ENCODE measurements at places on chromosomes 16 and 17. TPM values are rescaled to one million over a fixed set of nuclear protein-coding genes. Genes with fewer than 3 reads are reported as not detected.

DNA sequence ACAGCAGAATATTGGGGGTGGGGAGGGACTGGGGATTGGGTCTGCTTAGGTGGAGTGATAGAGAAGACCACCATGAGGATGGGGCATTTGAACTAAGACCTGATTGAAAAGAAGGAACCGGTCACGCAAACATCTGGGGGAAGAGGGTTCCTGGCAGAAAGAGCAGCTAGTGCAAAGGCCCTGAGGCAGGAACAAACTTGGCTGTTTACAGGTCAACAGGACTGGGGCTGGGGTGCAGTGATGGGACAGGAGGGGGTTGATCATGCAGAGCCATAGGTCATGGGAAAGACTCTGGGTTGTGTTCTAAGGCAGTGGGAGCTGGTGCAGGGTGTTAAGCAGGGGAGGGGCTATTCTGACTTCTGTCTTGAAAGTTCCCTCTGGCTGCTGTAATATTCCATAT lies 1.9 kb downstream of the DRG2 start:
- DNase-seq: no peak

- peak; percentile 57 for DNase-seq
These were observed 26.0 kb upstream of the HNF1B start for GRCh38 chr17:37770631-37771518.

DNA sequence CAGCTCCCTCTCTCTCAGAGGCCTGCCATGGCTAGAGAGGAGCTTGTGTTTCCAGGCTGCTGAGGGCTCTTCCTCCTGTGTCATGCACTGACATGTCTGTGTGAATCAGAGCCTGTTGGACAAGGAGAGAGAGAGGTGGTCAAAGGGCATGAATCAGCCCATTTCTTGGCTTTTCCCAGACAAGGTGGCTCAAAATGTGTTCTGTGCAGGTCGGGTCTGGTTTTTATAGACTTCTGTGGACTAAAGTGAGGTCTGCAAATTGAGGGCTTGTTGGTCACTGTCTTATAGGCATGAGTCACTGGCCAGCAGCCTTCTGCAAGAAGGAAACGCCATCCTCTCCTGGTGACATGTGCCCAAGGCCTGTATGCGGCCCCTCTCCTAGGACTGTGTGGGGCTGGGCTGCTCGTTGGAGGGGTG lies 97.9 kb downstream of the FOXL1 start:
- no peak for DNase-seq

The SPNS3 gene
- polyA plus RNA-seq: 3.4 TPM

GRCh38 chr16:26118575-26118974 lies 426.8 kb downstream of the HS3ST4 start:
- DNase-seq: no peak

DNA sequence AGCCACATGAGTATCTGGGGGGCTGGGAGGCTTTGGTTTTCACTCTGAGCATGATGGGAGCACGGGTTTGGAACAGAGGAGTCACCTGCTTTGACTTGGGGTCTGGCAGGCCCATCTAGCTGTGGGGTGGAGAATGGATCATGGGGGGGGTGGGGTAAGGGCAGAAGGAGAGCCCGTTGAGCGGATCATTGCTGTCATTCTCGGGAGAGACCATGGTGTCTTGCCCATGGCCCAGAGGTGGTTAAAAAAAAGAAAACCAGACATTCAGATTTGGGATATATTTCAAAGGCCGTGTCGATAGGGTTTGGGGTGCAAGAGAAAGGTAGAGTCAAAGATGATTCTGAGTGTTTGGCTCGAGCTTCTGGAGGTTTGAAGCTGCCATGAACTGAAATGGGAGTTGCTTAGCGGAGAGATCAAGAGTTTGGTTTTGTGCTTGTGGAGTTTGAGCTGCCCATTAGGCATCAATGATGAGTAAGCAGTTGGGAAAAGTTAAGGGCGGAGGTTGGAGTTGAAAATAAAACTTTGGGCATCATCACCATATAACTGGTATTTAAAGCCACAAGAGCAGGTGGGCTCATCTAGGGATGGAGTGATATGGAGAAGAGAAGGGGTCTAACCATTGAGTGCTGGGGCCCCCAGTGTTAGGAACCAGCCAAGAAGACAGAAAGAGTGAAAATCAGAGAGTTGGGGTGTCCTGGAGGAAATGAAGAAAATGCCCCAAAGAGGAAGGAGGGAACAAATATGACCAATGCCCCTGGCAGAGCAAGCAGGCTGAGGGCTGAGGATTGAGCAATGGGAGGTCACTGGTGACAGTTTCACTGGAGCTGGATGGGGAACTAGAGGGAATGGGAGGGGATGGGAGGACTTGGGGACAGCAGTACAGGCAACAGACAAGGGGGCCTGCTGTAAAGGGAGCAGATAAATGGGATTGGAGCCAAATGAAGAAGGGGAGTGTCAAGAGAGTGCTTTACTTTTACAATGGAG lies 1.9 kb downstream of the NOD2 start:
- no peak for DNase-seq

All from left kidney (tissue), 8 donors.